ENCODE measurements at places on chromosomes 1 and 21.
A peak's percentile ranks its signal among the peaks of the same experiment; 100 is the strongest.

GRCh38 chr1:81554108-81554507, 246.6 kb upstream of the ADGRL2 start:
- no peak for DNase-seq

GRCh38 chr21:45202889-45203288, 84.8 kb downstream of the POFUT2 start:
- no peak for DNase-seq

DNA sequence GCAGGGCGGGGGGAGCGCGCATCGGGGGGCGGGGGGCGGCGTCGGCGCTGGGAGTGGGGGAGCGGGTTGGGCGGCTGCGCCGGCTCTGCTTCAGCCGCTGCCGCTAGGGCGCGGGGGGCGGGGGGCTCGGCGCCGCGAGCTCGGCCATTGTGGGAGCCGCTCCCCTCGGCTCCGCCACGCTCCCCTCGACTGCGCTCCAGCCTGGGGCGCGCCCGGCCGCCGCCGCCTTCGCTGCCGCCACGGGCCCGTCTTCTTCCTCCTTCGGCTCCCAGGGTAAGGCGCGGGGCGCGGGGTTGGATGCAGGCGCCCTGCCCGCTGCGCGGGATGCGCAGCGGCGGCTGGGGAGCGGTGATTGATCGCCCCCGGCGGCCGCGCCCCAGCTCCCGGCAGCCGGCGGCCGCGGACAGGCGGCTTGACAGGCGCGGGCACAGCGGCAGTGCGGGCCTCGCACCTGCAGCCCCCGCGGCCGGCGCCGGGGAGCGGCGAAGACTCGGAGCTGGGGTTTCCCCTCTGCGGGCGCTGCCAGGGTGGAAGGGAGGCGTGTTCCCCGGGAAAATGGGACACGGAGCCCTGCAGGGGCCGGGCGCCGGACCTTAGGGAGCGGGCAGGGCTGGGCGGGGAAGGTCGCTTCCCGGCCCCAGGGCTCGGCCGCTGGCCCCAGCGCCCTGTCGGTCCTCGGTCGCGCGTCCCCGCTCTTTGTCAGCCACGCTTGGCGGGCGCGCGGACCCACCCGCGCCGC, 55.3 kb downstream of the NDUFS5 start:
- DNase-seq: no peak

DNA sequence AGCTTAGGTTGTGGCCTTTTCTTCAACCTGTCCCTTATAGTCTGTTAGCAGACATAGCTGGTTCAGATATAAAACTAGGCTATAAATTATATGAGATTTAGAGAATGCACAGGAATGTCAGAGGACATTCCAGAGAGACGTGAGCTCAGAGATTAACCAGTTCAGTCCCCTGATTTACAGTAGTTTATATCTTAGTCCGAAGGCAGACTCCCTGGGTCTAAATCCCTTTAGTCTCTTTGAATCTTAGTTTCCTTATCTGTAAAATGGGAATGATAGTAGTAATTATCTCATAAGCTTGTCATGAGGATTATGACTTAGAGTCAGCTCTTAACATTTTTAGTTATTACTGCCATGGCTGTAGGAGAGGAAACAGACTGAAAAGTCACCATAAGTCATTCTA, 45.5 kb upstream of the PLXNA2 start:
- DNase-seq: no peak

- no peak for DNase-seq
Observed at GRCh38 chr1:222454782-222455181, 93.1 kb downstream of the HHIPL2 start.

- DNase-seq: no peak
Observed at GRCh38 chr21:39918558-39918957, 51.3 kb downstream of the PCP4 start.

DNA sequence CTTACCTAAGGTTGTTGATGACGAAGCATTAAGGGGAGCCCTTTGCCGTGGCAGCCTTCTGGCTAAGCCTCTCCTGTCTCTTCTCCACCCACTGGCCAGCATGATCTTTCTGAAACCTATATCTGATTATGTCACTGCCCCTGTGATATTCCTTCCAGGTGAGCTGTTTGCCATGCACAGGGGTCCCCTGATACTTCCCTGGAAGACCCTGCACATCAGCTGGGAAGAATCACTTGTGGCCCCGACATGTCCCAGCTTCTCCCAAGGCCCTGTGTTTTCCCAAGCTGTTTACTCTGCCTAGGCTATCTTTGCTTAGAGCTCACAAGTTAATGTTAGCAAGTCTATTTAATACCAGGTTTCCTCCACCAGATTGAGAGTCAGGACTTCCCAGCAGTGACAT, 12.3 kb downstream of the RD3 start:
- no peak for DNase-seq

DNA sequence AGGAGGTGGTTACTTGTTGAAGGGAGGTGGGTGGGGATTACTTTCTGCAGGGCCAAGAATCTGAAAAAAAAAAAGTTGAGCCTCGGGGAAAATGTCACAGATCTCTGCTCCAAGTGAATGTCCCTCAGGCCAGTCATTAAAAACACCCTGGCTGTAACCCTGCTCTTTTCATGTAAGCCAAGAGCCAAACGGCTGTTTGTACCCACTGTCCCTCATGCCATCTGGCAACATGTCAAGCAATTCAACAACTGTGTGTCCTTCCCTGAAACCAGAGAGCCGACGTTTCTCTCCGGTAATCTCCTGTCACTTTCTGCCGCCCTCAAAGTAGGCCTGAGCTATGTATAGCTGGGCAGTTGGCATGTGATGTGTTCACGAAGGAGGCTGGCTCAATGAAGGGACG, 14.7 kb downstream of the CASQ2 start:
- DNase-seq: no peak

GRCh38 chr21:44592446-44593311, at the start of gene KRTAP10-6:
Gene KRTAP10-6, minus strand, starts transcription at chr21:44592505. Its CDS starts 21 bp downstream, at chr21:44592484.
- DNase-seq: peak; percentile 37

DNA sequence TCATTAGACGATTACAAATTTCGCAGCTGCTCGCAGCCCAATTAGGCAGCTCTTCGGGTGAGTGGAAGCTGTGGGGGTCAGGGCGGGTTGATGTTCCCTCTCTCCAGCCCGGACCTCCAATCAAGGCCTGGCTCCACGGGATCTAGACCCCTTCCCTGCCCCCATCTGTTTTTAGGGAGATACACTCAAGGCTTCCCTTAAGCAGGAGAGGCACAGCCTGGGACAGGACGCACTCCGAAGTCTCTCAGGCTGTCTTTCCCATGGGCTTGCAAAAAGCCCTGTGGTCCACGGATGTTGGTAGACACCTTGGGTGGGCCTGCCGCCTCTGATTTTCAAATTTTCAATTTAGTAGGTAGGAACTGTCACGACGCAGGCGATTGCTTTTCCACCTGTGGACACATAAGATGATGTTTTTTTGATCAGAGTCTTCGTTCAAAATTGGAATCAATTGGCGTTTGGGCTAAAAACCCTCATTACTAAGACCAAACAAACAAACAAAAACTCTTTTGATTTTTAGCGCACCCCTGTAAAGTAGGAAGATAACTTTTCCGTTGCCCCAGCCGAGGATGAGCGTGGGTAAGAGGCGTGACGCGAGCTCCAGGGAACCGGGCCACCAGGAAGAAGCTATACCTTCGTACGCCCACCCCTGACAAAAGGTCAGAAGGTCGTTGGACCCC, 2.5 kb upstream of the LHX8 start:
- no peak for DNase-seq

- DNase-seq: no peak
Observed at GRCh38 chr1:235290740-235291502, 37.1 kb downstream of the ARID4B start.

DNA sequence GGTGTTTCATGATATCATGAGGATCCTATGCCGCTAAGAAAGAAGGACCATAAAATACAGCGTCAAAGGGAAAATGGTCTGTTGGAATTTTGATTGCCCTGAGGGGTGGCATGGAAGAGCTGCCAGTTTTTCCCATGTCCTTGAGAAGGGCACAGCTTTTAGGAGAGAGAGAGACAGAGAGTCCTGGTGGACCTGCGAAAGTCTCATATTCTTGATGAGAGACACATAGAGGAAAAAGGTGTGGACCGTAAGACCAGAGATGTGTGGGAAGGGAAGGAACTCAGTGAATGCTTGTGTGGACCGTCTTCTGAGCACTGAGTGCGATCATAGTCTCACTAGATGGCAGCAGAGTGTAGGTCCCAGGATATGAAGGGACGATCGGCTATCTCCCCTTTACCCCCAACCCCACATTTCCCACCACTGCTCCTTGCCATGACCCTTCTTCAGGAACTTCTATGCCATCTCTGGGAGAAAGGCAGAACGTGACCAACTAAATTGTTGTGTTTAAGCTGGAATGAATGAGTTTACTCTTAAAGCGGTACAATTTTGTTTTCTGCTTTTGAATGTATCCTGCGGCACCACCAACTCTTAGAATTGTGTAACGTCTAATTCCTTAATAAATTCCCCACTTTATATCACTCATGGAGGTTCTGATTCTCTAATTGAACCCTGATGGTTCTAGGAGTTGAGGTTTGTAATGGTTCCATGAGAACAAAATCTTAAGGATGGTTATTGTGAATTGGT, 117.7 kb downstream of the CTH start:
- DNase-seq: no peak

GRCh38 chr1:46802901-46803574, 4.2 kb downstream of the CYP4B1 start:
- no peak for DNase-seq

- DNase-seq: no peak
Observed at GRCh38 chr1:236067854-236068454, 3.1 kb upstream of the NID1 start.

DNA sequence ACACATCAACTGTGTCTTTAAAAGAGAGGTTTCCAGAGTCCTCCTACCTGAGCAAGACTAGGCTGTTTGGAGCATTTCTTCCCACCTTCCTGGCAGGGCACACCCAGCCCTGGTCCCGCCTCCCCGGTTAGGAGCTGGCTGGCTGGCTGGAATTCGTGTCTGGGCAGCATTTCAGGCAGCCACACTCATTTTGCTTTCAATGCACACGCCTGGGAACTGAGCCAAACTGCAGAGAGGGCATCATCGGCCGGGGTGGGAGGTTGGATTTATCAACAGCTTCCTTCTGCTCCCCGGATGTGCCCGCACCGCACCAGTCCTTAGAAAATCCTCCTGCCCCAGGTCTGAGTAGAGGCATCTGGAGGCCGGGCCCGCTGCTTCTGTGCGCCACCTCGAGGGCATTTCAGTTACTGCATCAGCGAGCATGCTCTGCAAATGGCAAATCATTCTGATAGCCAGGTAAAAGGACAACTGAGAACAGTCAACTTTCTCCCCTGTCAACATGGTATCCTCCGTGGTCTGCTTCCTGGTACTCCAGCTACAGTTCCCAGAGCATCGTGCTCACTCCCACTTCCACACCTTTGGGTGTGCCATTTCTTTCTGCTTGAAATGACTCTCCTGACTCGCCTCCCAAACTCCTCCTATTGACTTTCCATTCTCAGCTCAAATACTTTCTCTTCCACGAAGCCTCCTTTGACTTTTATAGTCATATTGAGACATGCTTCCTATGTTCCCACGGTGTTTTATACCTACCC, 20.6 kb downstream of the TCEA3 start:
- DNase-seq: peak; percentile 95

DNA sequence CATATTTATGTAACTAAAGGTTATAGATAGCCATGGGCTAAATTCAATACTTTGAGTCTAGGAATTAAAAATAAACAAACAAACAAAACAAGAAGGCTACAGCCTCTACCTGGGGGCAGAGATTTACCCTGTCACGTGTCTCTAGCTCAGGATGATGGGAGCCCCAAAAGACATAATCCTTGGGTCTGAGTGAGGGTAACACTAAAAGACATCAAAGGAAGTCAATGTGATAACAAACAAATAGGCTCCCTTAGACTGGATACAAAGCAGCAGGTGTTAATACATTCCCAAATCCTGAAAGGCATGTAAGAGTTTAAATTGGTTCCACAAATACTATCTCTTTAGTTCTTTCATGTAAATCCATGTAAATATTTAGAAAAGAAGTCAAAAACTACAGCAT, 10.7 kb downstream of the MYSM1 start:
- no peak for DNase-seq

- DNase-seq: peak; percentile 41
Observed at GRCh38 chr1:32180186-32181060, 948 bp downstream of the TXLNA start.

GRCh38 chr1:207997486-207998268, 86.8 kb upstream of the CD34 start:
- DNase-seq: no peak
